8988T (cell line): ENCODE measurements at places on chromosomes 13 and 19.

GRCh38 chr13:47480951-47481350, 520.1 kb downstream of the SUCLA2 start:
- no peak for DNase-seq

DNA sequence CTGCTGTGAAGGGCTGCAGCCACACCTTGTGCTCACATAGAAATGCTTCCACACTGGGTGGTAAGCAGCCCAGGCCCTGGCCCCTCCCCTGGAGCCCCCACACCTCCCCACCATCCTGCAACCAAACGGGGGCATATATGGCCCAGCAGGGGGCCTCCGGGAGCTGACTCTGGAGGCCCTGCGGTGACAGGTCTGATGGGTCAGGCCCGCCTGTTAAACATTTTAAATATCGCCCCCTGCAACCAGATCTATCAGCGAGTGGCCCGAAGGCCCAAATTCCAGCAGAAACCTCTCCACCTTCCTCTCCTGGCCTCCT, 48.0 kb upstream of the KATNAL1 start:
- DNase-seq: no peak

GRCh38 chr19:49643466-49643865, 1.5 kb downstream of the SCAF1 start:
- DNase-seq: no peak

GRCh38 chr13:76300688-76301087, 585.5 kb downstream of the KCTD12 start:
- DNase-seq: no peak

DNA sequence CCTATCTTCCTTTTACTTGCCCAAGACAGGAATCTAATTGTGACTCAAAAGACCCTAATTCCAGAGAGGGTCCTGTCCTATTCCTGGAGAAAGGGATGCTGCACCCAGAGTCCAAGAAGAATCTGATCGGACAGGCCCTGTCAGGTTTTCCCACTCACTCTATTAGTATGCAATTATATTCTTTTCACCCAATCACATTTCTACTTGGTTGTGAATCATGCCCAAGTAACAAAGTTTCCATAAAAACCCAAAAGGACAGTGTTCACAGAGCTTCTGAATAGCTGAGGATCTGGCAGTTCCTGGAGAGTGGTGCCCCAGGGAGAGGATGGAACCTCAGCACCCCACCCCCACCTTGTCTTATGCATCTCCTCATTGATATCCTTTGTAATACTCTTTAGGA, 135.3 kb upstream of the SLITRK5 start:
- no peak for DNase-seq

DNA sequence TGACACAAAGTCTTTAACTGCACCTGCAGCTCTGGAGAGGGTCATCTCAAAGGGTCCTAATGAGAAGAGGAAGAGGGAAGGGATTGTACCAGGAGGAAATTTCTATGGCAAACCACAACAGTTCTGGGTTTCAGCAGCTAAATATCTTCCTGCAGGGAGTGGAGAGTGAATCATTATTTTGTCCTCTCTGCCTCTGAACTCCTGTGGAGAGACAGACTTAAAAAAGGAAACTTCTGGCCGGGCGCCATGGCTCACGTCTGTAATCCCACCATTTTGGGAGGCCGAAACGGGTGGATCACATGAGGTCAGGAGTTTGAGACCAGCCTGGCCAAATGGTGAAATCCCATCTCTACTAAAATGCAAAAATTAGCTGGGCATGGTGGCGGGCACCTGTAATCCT, 16.9 kb upstream of the C1QTNF9 start:
- no peak for DNase-seq

- DNase-seq: no peak
These were observed 197.8 kb downstream of the TEX29 start for GRCh38 chr13:111518161-111518792.

GRCh38 chr13:34175551-34175950, 357.6 kb downstream of the RFC3 start:
- DNase-seq: no peak

DNA sequence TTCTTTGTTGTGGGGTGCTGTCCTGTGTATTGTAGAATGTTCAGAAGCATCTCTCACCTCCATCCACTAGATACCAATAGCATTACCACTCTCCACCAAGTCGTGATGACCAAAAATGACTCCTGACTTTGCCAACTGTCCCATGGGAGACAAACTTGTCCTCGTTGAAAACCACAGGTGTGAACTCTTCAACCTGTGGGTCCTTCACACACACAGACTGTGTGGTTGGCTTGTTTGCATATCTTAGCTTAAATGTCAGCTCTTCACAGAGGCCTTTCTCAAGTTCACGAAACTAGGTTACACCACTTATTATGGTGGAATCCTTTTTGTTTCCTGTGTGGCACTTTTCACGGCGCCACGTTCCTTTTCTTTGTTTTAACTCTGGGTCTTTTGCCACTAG, 6.8 kb downstream of the GPC5 start:
- no peak for DNase-seq

DNA sequence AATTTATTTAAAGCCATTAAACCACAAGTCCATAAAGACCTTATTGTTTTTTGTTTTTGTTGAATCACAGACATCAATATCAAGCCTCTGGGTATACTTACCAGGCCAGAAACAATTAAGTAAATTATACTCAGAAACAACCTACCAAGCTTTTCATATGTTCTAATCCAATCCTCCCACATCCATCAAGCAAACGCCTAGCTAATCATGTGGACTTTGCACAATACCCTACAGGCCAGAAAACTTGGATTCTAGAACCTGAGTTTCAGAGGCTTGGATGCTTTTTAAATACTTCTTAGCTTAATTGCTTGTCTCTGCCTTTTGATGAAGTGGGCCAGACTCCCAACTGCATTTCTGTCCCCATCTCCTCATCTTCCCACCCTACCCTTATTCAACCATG, 39.9 kb downstream of the TGDS start:
- DNase-seq: no peak

- no peak for DNase-seq
These were observed 91.7 kb downstream of the SLC10A2 start for GRCh38 chr13:102974317-102975087.

DNA sequence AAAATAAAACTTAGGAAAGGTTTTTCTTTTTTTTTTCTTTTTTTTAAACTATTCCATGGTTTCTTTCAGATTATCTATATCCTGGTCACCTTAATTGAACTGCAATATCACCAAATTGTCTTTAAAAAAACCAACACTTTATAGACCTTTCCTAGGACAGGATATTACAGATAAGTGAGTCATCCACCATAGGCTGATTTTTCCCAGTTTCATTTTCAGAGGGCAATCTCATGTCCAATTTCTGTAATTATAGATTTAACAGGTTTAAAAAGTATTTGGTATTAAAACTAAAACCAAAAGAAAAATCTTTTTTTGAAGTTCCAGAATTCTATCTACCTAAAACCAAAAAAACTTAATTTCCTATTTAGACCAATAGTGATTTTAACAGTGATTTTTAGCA, 13.2 kb downstream of the SPART start:
- no peak for DNase-seq

DNA sequence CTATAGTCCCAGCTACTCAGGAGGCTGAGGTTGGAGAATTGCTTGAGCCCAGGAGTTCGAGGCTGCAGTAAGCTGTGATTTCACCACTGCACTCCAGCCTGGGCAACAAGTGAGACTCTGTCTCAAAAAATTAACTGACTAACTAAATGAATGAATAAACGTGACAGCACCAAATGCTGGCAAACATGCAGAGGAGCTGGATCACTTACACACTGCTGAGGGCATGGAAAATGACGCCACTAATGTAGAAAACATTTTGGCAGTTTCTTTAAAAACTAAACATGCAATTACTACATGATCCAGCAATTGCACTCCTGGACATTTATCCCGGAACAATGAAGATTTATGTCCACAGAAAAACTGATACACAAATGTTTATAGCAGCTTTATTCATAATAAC, 31.3 kb upstream of the GTF3A start:
- DNase-seq: no peak

GRCh38 chr13:111973186-111973585, 93.8 kb upstream of the SOX1 start:
- no peak for DNase-seq

DNA sequence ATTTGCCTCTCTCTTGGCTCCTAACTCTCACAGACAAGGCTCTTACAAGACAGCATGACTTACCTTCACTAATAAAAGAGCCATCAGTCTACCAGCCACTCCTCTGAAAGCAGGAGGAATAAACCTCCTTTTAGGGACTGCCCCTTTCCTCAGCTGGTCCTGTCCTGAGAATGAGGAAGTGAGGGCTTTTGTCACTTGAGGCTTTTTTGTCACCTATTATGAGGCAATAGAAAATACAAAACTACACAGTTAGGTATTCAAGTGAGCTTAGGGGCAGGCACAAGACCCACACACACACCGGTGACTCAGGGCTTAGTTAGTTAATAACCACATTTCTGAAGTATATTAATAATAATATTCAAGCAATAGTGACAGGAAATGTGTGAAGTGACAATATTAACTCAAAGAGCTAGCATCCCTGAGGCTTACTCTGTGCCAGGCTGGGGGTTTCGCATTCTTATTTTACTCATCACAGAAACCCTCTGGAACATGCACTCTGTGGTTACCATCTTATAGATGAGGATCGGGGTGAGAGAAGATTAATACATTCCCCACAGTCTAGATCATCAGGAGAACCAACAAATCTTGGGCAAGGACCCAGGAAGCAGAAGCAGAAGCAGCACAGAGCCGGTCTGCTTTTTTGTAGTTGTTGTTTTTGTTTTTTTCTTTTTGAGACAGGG, 379.9 kb downstream of the LIG4 start:
- no peak for DNase-seq

DNA sequence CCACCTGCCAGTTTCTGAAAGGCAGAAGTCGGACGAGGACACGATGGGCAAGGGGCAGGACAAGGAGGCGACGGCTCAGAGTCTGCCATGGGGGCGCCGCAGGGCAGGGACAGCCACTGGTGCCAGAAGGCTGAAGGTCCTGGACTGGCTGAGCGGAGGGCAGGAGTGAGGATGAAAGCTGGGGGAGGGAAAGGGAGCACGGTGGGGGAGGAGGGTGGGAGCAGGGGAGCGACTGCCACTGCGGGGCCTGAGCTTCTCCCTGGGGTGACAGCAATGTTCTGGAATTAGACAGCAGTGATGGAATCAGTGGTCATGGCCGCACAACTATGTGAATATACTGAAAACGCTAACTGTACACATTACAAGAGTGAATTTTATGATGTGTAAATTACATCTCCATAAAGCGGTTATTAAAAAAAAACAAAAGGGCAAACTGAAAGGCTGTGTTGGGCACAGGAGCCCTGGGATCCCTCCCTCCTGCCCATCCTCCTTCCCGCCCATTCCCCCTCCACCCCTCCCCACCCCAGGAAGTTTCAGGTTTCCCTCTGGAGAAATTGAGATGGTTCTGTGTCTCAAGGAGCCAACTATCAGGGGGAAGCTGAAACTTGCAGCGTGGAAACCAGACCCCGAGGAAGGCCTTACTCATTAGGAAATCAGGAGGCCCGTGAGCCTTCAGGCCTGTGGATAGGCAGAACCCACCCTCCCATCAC, 15.9 kb downstream of the MLLT1 start:
- DNase-seq: no peak

DNA sequence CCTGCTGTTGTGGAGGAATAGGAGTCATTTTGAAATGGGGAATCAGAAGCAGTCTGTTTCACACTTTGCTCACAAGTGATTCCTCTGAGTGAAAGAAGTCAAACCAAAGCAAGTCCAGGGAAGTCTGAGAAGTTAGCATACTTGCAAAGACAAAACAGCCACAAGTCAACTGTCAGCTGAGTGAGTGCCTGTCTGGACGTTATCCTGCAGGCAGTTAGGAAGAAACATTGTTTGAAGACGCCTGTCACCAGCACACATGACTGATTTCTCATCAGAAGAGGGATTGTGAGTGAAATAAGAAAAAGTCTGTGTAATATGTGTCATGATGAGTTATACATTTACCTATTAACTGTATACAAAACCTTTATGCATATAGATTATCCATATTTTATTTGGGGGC, 153.5 kb downstream of the KCNRG start:
- DNase-seq: no peak

DNA sequence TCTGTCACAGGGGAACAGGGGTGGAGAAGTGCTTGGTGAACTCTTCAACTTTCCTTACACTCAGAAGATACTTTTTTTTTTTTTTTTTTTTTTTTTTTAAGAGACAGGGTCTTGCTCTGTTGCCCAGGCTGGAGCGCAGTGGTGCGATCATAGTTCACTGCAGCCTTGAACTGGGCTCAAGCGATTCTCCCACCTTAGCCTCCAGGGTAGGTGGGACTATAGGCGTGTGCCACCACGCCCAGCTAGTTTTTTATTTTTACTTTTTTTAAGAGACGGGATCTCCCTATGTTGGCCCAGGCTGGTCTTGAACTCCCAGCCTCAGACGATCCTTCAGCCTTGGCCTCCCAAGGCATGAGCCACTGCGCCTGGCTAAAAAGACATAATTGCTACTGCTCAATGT, 11.5 kb downstream of the CEBPG start:
- DNase-seq: no peak

DNA sequence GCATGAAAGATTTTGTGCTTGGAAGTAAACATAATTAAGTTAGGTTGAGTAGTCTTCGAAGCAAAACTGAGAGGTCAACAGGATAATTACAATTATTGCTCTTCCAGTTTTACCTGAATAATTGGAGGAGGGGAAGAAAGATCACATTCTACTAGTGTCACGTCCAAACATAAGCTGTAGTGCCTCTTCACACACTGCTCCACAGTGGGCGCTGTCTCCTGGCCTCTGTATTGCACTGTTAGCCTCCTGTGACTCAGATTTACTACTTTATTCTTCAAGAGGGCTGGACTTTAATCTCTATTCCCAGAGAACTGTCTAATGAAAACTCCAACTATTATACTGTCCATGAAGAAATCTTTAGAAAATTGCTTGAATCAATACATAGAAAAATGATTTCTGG, 62.9 kb downstream of the TRPC4 start:
- no peak for DNase-seq

DNA sequence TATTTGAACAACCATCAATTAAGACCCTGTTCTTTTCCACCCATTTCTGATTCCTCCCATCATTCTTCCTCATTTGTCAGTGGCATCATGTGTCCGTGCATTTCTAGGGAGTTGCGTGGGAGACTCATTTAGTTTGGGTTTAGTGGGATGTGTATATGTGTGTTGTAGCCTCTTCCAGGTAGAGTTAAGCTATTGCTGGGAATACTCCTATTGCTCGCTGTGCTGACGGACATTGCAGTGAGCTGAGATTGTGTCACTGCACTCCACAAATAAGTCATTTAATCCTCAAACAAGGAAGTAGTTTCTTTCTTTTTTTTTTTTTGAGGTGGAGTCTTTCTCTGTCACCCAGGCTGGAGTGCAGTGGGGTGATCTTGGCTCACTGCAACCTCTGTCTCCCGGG, 42.2 kb upstream of the RCBTB2 start:
- no peak for DNase-seq
